CD4-positive, alpha-beta T cell treated with Interleukin-17A for 1 hour (primary cell): ENCODE measurements at places on chromosomes 7 and 10.

- no peak for DNase-seq
These were observed 206.1 kb downstream of the CHRM2 start for GRCh38 chr7:137074391-137075030.

DNA sequence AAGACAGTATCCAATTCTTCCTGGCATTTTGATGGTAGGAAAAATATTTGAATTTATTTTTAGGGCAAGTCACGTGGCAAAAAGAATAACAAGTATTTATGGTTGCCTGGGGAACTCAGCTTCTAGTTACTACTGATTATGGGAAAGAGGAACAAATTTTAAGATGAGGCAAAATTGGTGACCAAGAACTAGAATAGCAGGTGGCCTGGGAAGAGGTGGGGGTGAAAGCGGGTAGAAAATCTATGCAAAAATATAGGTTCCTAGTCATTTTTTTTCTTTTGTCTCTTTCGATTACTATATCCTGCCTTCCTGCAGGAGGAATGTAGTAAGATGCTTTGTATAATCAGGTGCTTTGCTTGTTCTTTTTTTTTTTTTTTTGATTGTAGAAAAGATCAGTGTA, 27.8 kb downstream of the ENTPD1 start:
- DNase-seq, result peak; percentile 33

- DNase-seq, result no peak
These were observed 257.1 kb downstream of the GLI3 start for GRCh38 chr7:41979834-41980307.

GRCh38 chr10:21702633-21703111, 168.6 kb downstream of the MLLT10 start:
- peak; percentile 36 for DNase-seq

DNA sequence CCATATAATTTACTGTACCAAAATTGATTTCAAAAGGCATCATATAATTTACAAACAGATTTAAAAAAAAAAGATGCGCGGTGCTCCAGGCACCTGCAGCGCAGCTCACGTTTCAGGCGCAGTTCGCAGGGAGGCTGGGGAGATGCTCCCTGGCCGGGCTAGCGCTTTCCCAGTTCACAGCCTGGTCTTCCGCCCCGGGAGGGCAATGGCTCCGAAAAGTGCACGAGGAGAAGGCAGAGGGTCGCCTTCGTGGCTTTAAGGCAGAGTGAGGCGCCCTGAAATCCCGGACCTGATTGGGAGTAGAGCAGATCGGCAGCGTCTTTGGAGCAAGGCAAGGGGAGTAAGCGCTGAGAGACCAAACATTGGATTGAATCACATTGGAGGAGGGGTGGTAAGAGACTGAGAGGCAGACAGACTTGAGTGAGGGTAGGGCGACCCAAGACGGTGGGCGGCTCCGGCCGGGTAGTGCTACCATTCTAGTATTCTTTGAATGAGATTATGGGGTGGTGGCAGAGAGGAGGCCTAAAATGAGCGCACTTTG, 1.5 kb downstream of the NEUROG3 start:
- DNase-seq, result no peak

GRCh38 chr10:6115411-6115810, 26.6 kb downstream of the RBM17 start:
- DNase-seq, result no peak

- no peak for DNase-seq
These were observed 174.5 kb upstream of the PPP2R2D start for GRCh38 chr10:131726076-131726880.
